ENCODE measurements at places on chromosomes 12 and 14.

GRCh38 chr12:94650143-94651056 lies at the start of gene TMCC3:
Gene TMCC3 (minus strand): TSS chr12:94650557. CDS start chr12:94650430, 127 bp downstream.
- peak; percentile 48 for DNase-seq

DNA sequence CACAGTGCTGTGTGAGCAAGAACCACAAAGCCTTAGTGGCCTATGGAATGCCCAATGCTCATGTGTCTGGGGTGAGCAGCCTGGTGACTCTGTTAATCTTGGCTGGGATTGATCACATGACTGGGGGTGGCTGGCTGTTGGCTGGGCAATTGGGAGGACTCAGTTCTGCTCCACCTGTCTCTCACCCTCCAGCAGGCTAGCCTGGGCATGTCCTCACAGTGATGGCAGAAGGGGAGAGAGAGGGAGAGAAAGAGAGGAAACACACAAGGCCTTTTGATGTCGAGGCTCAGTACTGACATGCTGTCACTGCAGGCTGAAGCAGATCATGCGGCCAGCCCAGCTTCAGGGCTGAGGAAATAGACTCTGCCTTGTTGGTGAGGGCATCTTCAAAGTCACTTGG lies 136.8 kb downstream of the TBX5 start:
- DNase-seq, result no peak

DNA sequence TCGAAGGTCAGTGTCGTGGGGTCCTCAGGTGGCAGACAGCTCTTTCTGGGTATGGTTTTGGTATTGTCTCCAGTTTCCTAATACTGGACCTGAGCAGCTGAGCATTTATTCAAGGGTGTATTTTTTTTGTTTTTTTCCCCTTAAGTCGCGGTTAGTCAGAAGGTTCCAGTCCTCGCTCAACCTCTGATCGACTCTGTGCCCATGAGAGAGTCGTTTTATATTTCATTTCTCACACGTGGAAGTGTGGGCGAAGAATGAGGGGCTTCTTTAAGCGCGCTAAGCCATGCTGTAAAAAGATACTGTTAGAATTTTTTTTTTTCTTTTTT lies 499 bp downstream of the MIPOL1 start:
- no peak for DNase-seq

DNA sequence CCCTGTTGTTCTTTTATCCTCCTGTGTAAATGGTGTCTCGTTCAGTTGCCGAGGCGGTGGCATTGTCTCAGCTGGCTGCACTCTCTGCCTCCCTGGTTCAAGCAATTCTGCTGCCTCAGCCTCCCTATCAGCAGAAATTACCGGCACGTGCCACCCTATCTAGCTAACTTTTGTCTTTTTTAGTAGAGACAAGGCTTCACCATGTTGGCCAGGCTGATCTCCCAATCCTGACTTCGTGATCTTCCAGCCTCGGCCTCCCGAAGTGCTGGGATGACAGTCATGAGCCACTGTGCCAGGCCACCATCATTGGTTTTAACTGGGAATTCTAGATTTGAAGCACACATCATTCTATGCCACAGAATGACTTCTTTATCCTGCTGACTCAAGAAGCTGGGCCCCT lies 175.3 kb upstream of the ALG10B start:
- no peak for DNase-seq

DNA sequence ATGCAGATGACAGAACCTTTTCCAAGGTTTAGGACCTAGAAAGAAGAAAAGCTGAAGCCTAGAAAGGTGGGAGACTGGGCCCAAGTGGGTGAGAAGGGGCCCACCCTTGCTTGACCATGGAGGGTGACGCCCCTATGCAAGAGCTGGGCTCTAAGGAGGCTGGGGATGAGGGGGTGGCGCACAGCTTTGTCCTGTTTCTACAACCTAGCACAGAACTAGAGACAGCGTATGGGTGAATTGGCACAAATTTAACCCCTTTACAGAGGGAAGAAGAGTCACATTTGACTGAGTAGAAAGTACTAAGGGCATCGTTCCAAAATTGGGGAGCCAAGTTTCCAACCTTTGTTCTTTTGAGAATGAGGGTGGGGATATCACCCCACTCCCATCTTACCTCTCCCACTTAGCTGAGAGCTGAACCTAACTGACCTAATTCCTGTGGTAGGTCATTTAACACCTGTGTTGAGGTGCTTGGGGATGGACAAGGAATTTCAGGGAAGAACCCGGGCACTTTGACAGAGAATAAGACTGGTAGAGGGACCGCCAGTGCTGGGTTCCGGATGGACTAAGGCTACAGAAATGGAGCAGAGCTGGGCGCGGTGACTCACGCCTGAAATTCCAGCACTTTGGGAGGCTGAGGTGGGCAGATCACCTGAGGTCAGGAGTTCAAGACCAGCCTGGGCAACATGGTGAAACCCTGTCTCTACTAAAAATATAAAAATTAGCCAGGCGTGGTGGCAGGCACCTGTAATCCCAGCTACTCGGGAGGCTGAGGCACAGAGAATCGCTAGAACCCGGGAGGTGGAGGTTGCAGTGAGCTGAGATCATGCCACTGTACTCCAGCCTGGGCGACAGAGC lies 5.2 kb downstream of the NFKBIA start:
- DNase-seq, result no peak

DNA sequence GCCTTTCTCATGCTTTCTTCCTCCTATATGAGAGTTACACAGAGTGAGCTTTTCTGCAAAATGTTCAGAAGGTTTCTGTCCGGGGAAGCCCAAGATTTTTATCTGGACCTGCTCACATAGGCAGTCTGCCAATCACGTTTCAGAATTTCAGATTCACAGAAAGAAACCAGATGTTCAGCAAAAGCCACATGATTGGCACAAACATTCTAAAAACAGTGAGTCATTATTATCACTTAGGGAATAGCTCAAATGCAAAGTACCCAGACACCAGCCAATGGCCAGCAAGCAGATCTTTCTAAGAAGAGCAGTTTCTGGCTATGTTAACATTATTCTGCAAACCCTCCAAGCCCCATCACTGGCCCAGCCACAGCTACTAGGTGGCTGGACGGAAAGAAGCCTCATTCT lies 1558.5 kb upstream of the TMEM132C start:
- DNase-seq, result no peak

DNA sequence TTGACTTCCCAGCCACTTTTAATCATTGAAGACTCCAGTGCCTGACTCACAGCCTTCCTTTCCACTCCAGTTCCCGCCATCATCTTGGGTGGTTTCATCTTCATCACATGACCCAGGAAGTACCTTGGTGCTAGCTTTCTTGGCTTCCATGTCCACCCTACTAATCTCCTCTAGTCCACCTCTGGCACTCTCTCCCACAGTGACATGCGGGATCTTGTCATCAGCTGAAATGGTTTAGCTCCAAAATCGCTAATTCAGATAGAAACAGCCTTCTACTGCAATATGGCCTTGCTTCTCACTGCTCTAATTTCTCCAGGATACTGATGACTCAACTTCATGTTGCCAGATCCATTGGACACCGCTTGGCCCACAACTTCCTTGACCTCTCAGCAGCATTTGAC lies 24.5 kb downstream of the WDR20 start:
- DNase-seq, result no peak

DNA sequence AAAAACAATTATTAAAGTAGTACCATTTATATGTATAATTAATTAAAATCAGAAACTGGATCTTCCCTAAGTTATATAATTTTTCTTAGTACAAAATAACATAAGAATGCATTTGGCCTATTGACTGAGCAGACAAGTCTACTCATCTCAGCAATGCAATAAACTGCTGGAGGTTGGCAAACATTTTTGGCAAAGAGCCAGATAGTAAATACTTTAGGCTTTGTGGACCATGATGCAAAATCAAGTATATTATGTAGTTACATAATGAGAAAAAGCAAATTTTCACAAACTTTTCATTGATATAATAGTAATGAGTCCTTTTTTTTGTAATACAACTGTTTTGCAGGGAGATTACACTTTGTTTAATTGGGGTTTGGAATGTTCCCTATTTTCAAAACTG lies 30.9 kb downstream of the ERGIC2 start:
- no peak for DNase-seq

DNA sequence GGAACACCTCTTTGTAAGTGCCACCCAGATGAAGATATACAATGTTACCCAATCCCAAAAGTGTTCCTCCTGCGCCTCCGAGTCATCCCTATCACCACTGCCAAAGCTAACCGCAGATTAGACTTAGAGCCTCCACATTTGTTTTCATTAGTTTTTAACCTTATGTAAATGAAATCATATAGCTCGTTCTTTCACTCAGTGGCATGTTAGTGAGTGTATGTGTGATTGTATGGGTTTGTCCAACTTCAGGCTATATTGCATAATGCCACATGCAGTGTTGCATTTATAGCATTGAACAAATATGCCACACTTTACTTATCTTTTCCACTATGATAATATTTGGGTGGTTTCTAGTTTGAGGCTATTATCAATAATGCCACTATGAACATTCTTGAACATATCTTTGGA lies 18.0 kb downstream of the MAP1LC3B2 start:
- DNase-seq, result no peak

DNA sequence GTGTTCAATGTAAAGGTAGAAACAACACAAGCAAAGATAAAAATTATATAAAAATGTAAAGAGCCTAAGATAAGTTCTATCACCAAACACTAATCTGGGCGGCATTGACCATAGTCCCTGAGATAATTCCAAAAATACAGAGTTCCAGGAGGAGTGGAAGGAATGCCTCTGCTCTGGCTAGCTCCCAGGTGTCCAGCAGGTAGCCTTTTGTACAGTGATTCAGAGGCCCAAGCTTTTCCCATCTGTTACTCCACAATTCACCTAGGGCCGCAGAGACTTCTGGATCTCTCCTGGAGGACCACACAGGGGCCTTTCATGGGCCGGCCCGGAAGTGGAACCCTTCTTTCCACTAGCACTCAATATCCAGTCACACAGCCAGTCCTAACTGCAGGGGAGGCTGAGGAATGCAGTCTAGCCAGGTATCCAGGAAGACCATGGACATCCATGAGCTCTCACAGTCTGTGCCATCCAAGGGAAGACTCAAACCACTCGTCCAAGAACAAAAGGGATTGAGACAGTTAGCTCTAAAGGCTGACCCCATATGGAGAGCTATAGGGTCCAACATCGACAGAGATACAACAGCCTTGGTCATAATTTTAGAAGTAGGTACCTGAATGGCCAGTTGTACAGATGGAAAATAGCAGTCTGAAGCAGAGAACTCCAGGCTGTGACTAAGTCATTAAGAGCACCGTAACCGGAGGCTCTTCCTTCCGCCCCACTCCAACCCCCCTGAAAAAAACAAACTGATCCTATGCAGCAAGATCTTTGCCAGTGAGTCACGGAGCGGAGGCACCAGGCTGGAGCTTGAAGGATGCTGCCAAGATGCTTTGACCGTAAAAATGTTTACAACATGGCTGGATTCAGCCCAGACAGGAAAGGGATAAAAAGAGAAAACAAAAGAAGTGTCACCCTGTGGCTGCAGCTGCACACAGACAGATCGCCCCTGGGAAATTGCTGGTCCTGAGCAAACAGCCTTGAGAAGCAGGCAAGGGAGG lies 204.8 kb downstream of the NUAK1 start:
- no peak for DNase-seq

DNA sequence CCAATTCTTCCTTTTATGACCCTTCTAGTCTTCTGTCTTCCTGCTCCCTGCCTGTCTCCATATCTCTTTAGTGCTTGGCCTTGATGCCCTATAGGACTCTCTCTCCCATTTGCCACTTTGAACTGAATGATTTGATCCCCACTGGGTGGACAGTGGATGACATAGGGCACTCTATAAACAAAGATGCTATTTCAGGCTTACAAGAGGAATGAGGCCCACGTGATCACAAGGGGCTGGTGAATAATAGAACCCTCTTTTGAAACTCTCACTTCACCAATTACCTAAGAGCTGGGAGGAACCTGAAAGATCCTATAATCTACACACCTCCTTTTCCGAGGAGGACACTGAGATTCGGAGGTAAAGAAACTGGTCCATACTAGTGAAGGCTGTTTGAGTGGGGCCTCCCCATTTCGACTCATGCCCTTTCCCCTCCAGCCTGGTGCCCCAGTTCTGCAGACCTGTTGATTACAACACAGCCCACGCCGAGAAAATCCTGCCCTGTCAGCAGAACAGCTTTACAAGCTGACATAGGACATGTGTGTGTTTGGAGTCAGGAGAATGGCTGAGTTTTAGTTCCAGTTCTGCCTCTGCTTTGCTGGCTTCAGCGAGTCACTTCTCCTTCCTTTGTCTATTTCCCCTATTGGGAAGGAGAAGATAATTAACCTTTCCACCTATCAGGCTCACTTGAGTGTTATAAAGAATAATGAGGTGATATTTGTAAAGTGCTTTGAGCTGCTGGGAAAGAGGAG lies 400.3 kb downstream of the ZFP36L1 start:
- DNase-seq, result no peak

DNA sequence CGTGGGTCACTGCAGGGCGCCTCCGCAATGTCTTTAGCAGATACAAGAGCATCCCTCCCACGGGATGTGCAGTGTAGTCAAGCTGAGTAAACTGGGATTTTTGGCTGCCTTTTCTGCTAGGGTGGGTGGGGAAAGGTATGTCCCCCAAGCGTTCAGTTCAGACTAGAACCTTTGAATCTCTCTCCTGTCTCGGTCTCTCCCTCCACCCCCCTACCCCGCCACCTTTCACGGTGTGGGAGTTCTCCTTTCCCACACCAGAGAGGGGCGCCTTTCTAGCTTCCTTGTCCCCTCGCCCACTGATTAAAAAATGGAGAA lies 525 bp upstream of the FAR2 start:
- peak; percentile 37 for DNase-seq

GRCh38 chr14:35340616-35341453 lies 48.7 kb downstream of the PSMA6 start:
- DNase-seq, result no peak

Measured in activated naive CD8-positive, alpha-beta T cell treated with anti-CD3 and anti-CD28 coated beads, Interleukin-2, amount 10 ng/mL, durations not matched to agents 7 days and 5 days (primary cell).